Fibroblast of skin of scalp (primary cell): ENCODE measurements at places on chromosomes 2 and 18.

GRCh38 chr2:84989927-84990326 lies 19.0 kb downstream of the KCMF1 start:
- DNase-seq = no peak

GRCh38 chr18:26503382-26503781 lies 45.0 kb downstream of the KCTD1 start:
- no peak for DNase-seq

GRCh38 chr2:18704276-18704675 lies 114.9 kb upstream of the NT5C1B start:
- DNase-seq = no peak

- DNase-seq = no peak
These were observed 136.4 kb downstream of the SOCS6 start for GRCh38 chr18:70425236-70425635.

GRCh38 chr18:12516049-12516630 lies 108.4 kb downstream of the PRELID3A start:
- DNase-seq = no peak

DNA sequence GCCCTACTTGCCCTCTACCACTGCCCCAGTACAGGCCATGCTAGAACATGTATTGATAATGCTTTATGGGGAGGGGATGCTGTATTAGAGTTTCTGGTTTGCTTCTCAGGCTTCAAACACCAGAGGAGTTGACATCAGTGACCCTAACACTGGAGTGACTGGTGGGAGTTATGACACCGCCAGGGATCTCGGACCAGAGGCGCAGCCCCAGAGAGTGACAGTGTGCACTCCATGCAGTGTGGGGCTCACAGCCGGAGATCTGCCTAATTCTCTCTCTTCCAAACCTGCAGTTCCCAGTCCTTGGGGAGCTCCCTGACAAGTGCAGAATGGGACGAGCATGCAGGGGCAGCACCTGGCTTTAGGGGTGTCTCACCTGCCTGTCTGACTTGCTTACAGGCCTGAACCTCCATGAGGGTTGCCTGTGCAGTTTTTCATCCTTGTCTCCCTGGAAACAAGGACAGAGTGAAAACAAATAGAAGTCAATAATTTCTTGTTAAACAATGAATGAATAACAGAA lies 244.9 kb upstream of the MYT1L start:
- no peak for DNase-seq
